ENCODE measurements at places on chromosomes 12 and 14. TPM values are rescaled to one million over a fixed set of nuclear protein-coding genes. Genes with fewer than 3 reads are reported as not detected.

CABP1 gene
- not detected for total RNA-seq

DNA sequence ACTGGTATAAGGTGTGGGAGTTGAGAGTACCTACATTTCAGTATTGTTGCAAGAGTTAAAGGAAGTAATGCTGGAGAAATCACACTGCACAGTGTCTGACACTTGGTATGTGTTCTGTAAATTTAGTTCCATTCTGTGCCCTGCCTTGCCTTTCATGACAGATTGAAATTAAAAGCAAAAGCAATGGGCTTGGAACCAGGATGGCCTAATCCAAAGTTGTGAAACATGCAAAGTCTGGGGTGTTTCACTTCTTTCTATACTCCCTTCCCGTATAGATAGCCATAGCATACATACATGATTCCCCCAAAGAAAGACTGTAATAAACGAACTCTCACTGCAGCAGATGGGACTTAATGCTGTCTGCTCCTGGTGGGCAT is 281.1 kb downstream of the NRXN3 start:
- no peak for DNase-seq

GRCh38 chr14:80927083-80927989 is 14.2 kb downstream of the CEP128 start:
- DNase-seq, result no peak

TMEM119 gene
- not detected for total RNA-seq

DNA sequence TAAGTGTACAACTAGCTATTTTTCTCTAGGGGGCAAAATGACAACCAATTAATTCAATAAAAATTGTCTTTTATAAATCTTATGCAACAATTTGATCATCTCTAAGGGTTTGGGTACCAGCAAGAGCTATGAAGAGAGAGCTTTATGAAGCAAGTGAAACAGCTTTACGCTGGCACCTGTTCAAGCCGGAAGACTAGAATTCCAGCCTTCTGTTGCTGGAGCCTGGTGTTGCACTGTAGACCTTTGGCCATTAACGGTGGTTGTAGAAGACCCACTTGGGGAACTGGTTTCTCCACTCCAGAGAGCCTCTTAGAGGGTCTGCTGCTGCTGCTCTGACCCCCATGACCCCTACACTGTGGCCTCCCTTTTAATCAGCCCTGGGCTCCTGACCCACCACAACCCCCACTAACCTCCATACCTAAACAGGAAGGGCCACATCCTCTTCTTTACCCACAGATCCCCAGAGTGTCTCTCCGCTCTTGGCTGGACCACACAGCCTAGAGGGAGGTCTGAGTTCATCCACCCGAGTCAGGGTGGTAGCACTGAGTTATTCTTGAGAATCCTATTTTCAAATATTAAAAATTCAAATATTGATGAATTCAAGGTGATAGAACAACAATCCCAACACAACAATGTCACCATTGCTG is 54.6 kb upstream of the STON2 start:
- no peak for DNase-seq

GRCh38 chr12:94206886-94207285 is 58.5 kb downstream of the PLXNC1 start:
- no peak for DNase-seq

DNA sequence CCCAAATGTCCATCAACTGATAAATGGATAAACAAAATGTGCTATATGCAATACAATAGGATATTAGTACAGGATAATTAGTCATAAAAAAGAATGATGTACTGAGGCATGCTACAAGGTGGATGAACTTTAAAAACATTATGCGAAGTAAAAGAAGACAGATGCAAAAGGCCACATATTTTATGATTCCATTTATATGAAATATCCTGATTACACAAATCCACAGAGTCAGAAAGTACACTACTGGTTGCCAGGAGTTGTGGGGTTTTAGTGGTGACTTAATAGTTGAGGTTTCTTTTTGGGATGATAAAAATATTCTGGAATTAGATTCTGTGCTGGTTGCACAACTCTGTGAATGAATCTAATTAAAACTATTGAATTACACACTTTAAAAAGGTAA is 12.6 kb downstream of the TRIM9 start:
- DNase-seq, result no peak

Data from M059J (cell line).